A549 (cell line): ENCODE measurements at places on chromosomes 3 and 15.
A peak's percentile ranks its signal among the peaks of the same experiment; 100 is the strongest.

DNA sequence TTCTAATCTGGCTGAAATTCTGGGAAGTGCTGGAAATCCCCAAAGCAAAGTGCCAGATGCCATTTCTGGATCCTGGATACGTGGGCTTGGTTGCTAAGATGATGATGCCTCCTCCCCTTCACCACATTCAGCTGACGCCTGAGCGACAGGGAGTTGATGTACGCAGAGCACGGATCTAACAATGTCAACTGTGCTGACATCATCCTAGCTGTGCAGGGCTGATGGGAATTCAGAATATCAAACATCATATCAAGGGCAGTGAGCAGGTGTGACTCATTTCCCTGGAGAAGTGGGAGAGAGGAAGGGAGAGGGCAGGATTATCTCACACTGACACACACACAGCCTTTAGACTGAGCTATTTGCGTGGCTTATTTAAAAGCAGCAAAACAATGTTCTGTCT lies 92.6 kb upstream of the ZBTB20 start:
- DNase-seq, result peak; percentile 96

DNA sequence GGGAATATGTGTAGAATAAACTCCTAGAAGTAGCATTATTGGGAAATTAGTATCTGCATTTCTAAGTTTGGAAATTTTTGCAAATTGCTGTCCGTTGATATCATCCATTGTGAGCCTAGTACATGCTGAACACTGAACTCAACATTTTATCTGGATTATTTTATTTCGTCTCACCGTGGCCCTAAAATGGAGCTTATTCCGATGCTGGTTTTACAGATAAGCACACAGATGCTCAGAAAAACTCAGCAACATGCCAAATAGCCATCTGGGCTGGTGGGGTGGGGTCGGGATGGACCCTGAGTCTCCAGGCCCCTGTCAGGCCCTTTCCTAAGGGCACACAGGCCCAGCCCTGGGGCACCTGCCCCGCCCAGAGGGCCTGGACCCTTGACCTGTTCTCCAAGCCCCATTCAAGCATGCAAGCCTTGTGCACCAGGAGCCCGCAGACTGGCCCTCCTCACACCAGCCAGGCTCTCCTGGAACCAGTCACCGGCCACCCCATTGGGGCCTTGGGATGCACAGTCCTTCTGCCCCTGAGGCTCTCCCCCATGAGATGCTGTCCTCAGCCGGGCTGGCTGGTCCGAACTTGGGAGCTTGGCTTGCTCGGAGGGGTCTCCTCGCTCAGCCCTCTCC lies 20.7 kb upstream of the KLF13 start:
- no peak for DNase-seq

DNA sequence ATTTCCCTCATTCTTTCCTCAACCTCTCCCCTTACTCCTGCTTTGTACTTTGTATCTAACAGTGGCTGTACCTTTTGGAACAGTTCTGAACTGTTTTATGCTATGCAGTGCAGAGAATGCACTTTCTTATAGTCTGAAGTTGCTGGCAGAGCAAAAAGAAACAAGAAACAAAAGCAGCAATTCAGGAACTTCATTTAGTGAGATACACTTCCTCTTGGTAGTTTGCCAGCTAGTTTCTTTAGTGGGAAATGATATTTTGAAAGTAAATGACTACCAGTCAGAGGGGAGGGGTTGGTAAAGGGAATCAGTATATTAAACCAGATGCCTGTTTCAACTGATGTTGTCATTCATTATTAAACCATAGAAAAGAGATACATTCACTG lies 55.0 kb upstream of the CHD2 start:
- DNase-seq, result peak; percentile 72

GRCh38 chr15:33822479-33822878 lies 145.8 kb upstream of the CHRM5 start:
- no peak for DNase-seq

GRCh38 chr15:38002883-38003477 lies 68.5 kb downstream of the TMCO5A start:
- DNase-seq, result peak; percentile 66

DNA sequence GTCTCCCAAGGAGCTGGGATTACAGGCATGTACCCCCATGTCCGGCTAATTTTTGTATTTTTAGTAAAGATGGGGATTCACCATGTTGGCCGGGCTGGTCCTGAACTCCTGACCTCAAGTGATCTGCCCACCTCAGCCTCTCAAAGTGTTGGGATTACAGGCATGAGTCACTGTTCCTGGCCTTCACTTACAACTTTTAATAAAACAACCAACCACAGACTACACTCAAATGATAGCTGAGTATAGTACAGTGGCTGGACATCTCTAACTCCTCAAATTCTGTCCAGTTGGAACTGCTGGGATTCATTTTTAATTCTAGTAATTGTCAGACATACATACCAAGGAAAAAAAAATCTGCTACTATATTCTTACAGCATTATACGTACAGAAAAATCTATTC lies 71.0 kb downstream of the PBRM1 start:
- no peak for DNase-seq

DNA sequence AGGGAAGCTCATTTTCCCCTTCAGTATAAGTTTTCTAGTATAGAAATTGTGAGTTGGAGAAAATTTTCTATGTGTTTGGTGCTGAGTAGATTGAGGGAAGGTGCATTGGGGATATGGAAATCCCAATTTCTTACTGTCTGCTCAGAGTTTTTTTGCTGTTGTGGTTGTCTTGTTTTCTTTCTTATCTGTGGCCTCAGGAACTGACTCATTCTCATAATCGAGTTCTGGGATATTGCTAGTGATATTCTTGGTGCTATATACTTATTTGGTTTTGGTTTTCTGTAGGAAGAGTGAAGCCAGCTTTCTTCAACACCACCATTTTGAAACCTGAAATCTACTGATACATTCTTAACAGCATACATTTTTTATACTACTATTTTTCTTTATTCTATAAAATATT lies 869.2 kb downstream of the DIPK2A start:
- no peak for DNase-seq
